ENCODE measurements at places on chromosomes 2 and 18.
A peak's percentile ranks its signal among the peaks of the same experiment; 100 is the strongest.

DNA sequence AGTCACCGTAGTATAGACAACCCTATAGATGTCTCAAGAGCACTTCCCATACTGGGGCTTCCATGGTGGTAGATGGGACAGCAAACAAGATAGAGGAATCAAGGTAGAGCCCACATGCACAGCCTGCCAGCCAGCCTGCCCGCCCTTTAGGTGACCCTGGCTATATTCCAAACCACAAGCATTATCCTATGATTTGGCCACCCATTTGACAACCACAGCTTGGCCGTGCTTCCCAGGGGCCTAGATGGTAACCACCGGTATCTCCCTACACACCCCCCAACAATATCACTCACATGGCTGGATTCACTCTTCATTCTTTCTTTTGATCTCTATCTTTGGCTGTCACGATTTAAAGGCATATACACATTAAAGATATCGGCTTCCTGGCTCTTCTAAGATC is 85.3 kb downstream of the CDK15 start:
- no peak for DNase-seq

GRCh38 chr2:235839974-235840373 is 328.2 kb downstream of the GBX2 start:
- DNase-seq = no peak

DNA sequence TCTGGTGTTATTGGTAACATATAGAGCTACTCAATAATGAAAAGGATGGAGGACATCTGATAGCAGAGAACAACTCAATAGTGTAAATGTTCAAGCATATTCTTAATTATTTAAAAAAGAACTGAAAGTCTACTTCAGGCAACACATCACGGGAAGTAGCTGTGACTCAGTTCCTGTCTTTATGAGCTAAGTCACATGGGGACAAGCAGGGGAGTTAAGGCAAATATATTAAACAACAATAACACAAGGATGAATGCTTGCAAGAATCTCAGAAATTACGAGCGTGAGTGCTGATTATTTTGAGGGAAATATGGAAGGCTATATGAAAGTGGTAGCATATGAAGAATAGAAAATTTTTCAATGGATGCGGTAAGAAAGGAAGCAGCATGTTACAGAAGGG is 4.0 kb upstream of the HNMT start:
- DNase-seq = peak; percentile 43

GRCh38 chr2:231300722-231301076 is 94.8 kb upstream of the B3GNT7 start:
- DNase-seq = no peak

- DNase-seq = no peak
These were observed 1019.6 kb upstream of the PIK3C3 start for GRCh38 chr18:40935423-40935822.

- DNase-seq = no peak
These were observed 131.1 kb downstream of the SMAD2 start for GRCh38 chr18:47799376-47799775.
